ENCODE measurements at places on chromosomes 12 and 14.

DNA sequence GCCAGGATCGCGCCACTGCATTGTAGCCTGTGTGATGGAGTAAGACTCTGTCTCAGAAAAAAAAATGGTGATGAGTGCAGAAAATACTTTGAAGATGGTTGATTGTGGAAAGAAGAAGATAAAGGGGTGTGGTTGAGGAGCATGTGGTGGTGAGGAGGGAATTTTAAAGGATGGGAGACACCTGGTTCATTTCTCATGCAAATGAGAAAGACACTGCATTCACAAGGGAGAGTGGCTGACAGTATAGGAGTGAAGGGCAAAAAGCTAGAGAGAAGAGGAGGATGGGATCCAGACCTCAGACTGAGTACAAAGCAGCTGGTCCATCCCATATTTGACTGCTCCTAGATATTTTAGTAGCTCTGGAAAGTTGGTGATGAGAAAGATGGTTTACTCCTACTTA, 206.0 kb downstream of the SNAPC1 start:
- DNase-seq: no peak

DNA sequence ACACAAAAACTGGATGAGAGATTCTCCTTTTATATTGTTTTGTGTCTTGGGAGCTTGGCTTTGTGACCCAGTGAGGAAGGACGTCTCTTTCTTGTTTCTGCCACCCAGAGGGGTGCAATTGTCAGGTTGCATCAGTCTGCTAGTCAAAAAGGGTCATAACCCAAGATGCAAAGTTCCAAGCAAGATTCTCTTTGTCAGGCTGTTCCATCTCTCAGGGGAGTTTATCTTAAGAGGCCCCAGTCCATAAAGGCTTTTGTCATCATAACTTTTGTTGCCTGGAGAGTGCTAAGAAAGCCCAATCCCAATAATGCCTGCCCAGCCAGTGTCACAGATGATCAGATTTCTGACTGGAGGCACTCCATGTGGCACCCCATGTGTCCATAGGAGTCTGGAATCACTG, 444.9 kb downstream of the TRHDE start:
- DNase-seq: no peak

GRCh38 chr12:13670285-13670866, 311.0 kb downstream of the GRIN2B start:
- no peak for DNase-seq

DNA sequence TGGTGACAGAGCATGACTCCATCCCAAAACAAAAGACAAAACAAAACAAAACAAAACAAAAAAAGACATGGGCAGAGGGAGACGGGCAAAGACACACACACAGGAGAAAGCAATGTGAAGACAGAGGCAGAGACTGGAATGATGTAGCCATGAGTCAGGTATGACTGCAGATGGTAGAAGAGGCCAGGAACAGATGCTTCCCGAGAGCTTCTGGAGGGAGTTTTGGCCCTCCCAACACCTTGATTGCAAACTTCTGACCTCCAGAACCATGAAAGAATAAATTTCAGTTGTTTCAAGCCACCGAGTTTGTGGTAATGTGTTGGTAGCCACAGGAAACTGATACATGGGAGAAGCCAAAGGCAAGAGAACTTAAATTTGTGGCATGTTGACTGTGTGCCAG, 27.1 kb downstream of the VWF start:
- DNase-seq: no peak

DNA sequence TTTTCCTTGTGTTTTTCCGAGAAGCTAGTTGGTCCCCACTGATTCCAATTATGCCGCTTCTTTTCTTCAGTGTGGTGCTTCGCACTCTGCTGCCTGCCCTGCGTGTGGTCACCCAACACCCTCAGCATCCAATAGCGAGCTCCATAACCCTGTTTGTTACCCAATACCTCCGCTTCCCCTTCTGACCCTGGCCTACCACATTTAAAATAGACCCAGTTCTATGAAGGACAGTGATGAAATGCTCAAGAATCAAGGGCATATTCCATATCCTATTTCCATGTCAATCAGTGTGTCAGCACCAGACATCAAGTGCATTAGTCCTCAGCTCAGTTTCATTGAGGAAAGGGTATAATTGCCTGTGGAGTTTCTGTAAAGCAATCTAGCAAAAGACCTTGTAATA, 9.5 kb downstream of the NDRG2 start:
- DNase-seq: no peak

GRCh38 chr12:3493859-3494176, 2.8 kb downstream of the PRMT8 start:
- DNase-seq: no peak

DNA sequence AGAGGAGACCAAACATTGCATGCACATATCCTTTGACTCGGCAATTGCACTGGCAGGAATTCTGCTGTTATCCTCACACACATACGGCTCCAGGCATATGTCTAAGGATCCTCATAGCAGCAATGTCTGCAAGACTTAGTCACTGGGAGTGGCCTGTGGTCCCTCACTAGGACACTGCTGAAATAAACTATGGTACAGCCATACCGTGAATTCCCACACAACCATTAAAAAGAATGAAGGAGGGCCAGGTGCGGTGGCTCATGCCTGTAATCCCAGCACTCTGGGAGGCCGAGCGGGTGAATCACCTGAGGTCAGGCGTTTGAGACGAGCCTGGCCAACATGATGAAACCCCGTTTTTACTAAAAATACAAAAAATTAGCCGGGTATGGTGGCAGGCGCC, 105.1 kb downstream of the ZFP36L1 start:
- DNase-seq: no peak

- DNase-seq: no peak
These were observed 298.1 kb upstream of the PRICKLE1 start for GRCh38 chr12:42887657-42888056.

- DNase-seq: peak; percentile 28
These were observed 417.3 kb downstream of the SNAPC1 start for GRCh38 chr14:62179367-62180018.

DNA sequence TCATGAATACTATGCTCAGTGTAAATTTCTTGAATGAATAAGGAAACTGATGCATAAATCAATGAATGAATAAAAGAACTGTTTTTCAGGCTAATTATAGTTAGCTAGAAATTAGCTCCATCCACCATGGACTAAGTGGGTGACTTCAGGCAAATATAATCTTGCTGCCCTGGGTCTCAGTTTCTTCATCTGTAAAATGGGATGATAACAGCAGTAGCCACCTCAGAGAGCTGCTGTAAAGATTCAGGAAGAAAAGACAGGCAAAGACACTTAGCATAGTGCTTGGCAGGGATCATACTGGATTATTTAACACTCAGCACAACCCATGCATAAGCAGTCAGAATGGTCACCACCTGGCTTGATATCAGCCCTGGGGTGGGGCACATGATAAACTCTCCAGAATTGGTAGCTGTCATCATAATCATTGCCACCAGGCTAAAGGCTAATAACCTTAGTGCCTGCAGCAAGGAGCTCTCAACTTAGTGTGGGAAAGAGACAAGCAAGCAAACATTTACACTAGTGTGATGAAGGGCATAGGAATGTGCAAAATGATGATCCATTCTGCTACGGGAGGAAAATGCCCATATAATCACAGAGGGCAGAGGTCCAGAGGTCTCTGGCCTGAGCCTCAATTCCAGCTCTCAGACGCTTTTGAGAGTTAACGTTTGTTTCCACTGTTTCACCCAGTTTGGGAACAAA, 234.7 kb upstream of the TBX3 start:
- no peak for DNase-seq

DNA sequence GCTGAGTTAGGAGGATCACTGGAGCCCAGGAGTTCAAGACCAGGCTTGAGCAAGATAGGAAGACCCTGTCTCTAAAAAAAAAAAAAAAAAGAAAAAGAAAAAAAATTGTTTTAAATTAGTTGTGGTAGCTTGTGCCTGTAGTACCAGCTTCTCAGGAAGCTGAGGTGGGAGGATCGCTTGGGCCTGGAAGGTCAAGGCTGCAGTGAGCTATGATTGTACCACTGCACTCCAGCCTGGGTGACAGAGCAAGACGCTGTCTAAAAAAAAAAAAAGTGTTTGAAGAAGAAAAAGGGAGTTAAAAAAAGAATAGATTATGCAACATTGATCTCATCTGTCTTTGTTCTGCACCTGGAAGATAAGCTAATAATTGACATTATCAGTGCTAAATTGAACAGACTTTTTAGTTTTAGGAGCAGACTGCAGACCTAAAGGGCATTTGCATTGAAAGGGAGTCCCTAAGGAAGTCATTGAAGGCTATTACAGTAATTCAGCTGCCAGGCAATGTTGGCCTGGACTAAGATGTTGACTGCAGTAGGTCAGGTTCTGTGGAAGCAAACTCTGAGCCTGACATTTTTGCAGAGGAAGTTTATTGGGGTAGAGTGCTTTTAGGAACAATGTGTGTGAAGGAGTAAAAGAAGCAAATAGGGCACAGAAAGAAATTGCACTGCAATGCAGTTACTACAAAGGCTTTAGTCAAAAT, 215.8 kb downstream of the PCNX1 start:
- DNase-seq: no peak

DNA sequence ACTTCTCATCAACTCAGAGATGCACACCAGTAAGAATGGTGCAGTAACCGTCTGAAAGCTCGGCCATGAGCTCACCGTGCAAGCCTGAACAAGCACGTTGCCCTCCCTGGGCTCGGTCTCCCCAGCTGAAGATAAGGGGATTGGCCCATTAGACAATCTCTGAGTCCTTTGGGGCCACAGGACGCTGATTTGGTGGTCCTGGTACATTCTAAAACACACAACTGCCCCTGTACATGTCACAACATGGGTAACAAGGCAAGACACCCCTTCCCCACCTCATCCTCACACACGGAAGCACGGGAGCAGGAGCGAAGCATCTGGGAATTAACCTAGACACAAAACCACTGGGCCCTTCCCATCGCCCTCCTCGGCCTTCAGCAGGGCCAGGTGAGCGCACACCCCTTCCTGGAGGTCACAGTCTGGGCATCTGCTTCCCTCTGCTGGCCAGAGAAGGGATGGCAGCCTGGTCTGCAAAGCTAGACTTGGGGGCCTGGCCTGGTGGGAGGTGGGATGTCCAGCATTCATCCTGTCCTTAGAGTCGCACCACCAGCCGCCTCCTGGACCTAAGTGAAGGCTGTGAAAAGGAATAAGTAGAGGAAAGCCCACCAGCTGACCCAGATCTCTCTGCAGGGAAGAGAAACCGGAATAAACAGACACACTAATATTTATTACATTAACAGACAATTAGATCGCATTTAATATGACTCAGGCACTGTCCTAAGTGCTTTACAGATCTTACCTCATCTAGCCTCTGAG, 18.9 kb upstream of the SMUG1 start:
- no peak for DNase-seq

DNA sequence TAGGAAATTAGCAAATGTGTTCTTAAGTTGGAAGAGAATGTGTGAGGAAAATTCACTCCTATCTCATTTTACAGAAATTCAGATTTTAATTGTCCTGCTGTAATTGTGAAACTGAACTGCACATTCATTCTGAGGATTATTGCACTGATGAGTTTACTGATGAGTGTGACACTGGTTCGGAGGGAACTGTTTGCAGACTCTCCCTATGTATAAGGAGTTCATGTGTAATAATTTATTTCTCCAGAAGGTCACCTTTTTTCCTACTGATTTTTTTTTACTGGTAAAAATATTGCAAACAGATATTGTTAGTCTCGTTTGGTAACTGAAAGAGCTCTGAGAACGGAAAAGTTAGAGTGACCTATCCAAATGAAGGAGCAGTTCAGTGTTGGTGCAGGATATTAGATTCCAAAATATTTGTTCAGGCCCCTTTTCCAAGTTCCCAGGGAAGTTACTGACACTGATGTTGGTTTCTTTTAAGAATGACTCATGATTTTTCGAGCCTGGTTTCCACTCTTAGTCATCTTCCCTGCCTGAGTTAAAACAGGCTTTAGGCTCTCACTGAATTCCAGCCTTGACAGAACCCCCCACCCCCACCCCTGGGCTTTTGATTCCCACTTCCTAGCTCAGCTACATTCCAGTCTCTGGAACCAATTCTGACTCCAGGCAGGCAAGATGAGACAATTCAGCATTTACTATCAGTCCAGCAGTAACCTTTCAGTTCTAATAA, 18.4 kb downstream of the ANO6 start:
- no peak for DNase-seq

GRCh38 chr14:98955741-98956070, 316.3 kb downstream of the BCL11B start:
- DNase-seq: no peak

DNA sequence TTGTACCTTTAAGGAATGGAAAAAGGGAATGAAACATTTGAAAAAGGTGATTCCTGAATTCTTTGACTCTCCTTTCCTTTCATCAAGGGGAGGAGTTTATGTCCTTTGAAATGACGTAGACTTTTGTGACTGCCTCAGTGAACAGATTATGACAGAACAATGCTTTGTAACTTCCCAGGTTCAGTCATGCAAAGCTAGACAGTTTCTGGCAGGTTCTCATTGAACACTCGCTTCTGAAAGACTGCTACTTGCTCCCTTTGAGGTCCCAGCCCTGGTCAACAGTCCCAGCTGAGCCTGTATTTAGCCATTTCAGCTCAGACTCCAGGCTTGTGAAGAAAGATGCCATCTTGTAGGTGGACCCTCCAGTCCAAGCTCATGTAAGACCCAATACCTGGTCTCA, 1178.9 kb downstream of the BCL11B start:
- no peak for DNase-seq

DNA sequence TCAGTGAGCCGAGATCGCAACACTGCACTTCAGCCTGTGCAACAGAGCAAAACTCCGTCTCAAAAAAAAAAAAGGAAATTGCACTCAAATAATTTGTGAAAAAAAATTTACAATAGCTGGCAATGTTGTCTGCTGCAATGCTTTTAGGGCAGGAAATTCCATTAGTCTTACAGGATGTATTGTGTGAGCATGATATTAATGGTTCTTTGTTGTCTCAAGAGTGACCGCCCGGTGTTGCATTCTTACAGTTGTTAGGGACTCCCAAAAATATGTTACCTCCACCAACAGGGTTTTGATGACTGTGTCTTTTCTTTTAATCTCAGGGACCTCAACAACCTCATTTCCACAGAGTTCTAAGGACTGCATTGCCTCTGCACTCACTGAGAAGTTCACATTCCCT, 44.8 kb downstream of the PZP start:
- no peak for DNase-seq

- DNase-seq: no peak
These were observed 23.3 kb upstream of the NEK9 start for GRCh38 chr14:75150150-75150549.

GRCh38 chr12:113798552-113798951, 167.6 kb downstream of the RBM19 start:
- no peak for DNase-seq

GRCh38 chr12:88856201-88856600, 275.9 kb upstream of the KITLG start:
- DNase-seq: no peak

- no peak for DNase-seq
These were observed 28.3 kb downstream of the TTC5 start for GRCh38 chr14:20277409-20277808.

DNA sequence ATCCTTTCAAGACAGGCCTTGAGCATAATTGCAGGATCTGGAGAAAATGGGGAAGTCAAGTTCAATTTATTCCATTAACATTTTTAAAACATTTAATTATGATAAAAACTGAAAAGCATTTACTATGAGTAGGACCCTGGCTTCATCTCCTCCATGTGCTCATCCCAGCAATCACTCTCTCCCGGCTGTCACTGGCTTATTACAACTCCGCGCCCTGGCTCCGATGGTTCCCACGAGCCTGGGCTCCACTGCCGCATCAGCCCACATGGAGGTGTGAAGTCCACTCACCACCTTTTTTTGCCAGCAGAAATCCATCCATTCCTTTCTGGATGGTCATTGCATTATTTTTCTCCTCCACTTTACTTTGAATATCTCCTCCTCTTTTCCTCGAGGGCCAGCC, 194.4 kb downstream of the EMP1 start:
- DNase-seq: no peak

GRCh38 chr14:91059576-91060350, 678 bp downstream of the RPS6KA5 start:
- DNase-seq: no peak

GRCh38 chr14:23559010-23559925, 3.2 kb downstream of the THTPA start:
- peak; percentile 6 for DNase-seq

Data from DMS 273 treated with DMSO at 0.1 percent for 48 hours (cell line).